CD8-positive, alpha-beta T cell (primary cell): ENCODE measurements at places on chromosomes 1 and 21. TPM values are rescaled to one million over a fixed set of nuclear protein-coding genes. Genes with fewer than 3 reads are reported as not detected.

Gene NPHS2
- total RNA-seq, result not detected

GRCh38 chr21:37682966-37683365, 233.3 kb downstream of the KCNJ6 start:
- no peak for DNase-seq

GRCh38 chr1:24540906-24541710, 14.8 kb upstream of the NCMAP start:
- DNase-seq, result peak; percentile 48

Gene ZNF593OS
- not detected for total RNA-seq

DNA sequence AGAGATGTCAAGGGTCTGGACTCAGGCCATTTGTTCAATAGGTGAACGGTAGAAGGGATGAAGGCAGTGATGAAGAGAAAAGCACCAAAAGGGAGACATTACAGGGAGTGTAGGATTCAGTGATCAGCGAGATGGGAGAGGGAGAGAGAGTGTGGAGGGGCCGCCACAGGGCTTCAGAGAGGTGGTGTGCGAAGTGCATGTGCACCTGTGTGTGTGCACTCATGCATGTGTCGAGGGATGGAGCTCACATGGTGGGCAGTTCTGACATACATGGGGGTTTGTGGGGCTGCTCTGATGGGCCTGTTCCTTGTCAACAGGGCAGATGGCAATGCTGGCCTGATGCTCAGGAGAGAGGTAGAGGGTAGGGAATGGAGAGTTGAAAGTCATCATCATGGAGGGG, 11.4 kb upstream of the KCNA2 start:
- DNase-seq, result no peak

- DNase-seq, result no peak
Measured at GRCh38 chr21:29578306-29578705, 279.6 kb downstream of the BACH1 start.

Gene PRSS38
- not detected for total RNA-seq

GRCh38 chr1:244782056-244782455, 53.4 kb upstream of the COX20 start:
- DNase-seq, result no peak

DNA sequence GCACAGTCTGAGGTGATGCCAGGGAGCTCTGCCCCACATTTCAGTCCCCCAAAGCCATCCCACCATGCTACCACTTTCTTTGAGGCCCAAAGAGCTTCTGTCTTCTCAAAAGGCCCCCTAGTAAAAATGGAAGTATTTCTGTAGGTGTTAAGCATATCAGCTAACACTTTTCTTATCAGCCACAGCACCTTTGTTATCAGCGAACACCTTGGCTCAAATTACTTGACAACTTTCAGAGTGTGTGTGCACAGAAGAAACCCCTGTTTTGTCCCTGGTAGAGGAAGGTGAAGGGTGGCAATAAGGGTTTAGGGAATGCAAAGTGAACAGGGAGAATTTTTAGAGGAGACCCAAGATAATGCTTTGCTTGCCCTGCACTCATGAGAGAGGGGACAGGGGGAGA, 54.8 kb upstream of the GJA8 start:
- DNase-seq, result no peak

GRCh38 chr1:52913014-52913413, 8.5 kb downstream of the ECHDC2 start:
- DNase-seq, result no peak

Gene EFHD2
- 87.9 TPM for total RNA-seq

Gene ADGRL4
- not detected for total RNA-seq

- DNase-seq, result no peak
Measured at GRCh38 chr1:195576641-195577040, 1031.6 kb downstream of the KCNT2 start.

DNA sequence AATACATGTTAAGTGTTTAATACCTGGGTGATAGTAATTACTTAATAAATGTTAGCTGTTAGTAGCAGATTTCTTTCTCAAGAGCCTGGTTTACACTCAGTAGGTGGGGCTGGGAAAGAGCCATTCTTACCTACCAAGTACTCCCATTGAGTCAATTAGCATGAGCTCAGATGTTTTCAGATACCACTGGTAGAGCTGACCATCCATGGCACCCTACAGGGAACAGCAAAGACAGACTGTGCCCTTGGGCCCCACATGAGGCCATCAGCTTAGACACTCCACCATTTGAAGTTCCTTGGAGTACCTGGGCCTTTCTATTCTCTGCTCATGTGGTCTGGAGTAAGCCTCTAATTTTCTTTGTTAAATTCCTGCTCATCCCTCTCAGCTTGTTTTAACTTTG, 179.3 kb downstream of the CACNA1E start:
- no peak for DNase-seq

DNA sequence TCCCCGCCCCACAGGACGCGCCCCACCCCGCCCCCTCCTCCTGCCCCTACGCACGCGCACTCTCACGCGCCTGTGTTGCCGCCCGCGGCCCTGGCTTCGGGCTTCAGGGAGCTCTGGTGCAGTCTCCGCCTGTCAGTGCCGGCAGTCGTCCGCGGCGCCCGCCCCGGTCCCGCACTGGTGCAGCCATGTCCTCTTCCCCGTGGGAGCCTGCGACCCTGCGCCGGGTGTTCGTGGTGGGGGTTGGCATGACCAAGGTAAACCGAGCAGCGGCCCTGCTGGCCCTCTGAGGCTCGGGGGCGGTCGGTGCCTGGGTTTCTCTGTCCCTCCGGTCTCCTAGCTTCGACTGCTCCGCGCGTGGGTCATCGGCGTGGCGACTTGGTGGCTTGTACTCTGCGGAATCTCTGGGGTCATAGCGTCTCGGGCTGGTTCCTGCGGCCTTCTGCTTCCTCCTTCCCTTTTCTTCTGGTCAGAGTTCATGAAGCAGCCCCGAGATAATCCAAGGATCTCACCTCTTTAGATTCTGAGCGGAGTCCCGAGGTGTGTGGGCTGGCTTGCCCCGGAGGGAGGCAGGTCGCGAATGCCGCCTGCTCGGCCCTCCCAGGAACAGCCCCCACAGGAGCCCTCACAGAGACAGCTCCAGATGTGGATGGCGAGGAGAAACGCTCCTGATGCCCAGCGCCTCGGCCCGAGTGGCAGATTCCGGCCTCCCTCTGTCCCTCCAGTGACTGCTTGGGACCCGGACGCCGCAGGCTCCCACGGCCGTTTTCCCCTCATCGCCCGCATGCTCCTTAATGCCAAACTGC, at the start of gene SCP2:
SCP2 (plus strand) TSS at position 65 of the 803 bp plus-strand sequence; CDS start at position 186, 121 bp downstream.
- DNase-seq, result peak; percentile 76

GRCh38 chr1:41416552-41417334, 55.5 kb downstream of the FOXO6 start:
- DNase-seq, result peak; percentile 77

Gene LRRC7
- 2.3 TPM for total RNA-seq

DNA sequence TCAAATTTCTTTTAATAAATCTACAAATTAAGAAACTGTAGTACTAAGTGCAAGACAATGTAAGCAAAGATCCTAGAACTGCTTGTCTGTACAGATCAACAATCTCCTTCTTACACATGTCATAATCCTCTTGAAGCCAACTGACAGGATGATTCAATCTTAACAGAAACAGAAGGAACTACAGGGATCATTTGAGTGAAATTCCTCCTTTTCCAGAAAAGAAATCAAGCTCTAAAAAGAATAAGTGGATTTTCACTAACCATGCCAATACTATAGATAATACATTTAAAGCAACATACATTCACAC, 53.2 kb downstream of the RAB3GAP2 start:
- no peak for DNase-seq

GRCh38 chr1:172630056-172630818, 28.7 kb upstream of the FASLG start:
- DNase-seq, result no peak

DNA sequence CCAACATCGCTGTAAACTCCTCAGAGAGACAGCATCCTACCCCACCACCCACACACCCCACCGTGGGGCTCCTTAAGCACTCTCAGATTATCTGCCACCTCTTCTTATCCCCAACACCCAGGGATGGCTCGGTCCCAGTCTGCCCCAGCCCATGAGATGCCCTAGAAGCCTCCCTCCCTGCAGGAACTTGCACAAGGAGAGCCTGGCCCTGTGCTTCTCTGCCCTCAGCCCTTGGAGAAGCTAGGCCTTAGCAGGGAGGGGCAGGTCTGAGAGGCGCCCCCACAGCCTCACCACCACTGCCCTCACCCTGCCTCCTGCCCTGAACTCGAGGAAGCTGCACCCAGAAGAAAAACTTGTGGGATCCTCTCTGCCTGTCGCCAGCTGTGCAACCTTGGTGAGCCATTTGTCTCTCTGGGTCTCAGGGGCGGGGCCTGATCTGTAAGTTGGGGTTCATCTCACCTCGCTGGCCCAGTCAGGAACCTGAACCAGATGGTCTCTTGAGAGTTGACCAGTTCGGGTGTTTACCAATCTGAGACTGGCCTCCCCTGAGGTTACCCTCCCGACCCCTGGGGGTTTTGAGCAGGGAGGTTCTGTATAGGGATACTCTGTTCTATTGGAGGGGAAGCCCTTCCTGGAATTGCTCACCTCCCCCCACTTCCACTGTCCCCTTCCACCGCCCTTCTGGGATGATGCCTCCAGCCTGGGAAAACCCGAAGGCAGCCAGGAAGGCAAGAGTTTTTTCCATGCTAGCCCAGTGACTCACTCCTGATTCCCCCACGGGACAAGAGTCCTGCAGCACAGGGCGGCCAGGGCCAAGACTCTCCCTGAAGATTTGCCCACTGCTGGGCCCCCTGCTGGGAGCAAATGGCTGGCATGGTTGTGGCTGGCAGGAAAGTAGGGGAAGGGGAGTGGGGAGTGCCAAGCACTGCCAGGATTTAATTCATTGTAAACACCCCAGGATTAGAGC, at the start of gene S100A3:
S100A3 (minus strand) TSS at position 537 of the 967 bp plus-strand sequence. CDS start 773 bp downstream, outside the sequence.
- DNase-seq, result no peak

Gene ESRRG
- not detected for total RNA-seq

Gene SPATA21
- total RNA-seq, result not detected

Gene C8A
- not detected for total RNA-seq

DNA sequence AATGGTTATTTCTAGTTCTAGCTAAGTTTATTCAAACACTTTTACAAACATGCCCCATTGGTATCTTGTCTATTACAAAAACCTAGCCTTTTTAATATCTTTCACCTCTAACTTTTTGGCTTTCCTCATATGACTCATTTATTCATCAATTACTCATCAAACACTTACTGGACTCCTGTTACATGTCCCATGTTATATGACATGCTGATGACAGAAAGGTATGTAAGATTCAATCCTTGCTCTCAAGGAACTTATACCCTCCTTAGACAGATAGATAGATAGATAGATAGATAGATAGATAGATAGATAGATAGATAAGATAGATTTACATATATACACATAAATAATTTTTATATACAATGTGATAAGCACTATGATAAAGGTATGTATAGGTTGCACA, 33.9 kb upstream of the INSL5 start:
- DNase-seq, result no peak

GRCh38 chr1:24297187-24297851, 21.8 kb upstream of the GRHL3 start:
- DNase-seq, result no peak

DNA sequence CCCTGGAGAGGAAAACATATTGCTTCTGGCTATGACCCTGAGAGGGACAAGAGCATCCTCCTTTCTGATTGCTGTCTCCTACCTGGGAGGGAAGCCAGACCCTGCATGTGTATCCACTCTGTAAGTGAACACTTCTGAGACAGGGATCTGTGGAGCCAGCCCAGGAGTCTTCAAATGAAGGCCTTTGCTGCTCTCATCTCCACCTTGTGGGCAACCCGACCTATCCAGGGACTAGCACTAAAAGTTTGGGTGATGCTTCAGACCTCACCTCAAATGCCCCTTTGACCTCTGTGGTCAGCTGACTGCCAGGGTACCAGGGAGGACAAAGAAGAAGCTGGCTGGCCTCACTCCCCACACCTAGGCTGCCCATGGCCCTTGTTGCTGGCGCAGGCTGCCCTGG, 64.7 kb downstream of the KCND3 start:
- DNase-seq, result no peak

Gene GBP7
- 0.17 TPM for total RNA-seq

DNA sequence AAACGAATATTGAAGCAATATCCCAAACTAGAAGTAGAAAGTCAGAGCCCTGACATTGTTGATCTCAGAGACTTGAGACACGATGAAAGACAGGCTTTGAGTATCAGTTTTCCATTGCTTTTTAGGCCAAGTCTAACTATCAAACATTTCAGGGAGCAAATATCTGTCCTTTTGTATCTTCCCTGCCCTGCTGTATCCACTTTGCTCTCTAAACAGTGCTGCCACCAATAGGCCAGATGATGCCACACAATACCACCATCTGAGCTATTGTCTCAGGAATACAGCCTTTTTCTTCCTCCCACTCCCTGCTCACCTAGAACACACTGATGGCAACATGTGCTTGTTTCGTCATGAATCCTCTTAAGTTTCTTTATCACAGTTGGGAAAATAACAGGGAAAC, 62.6 kb upstream of the SPAG17 start:
- DNase-seq, result no peak

DNA sequence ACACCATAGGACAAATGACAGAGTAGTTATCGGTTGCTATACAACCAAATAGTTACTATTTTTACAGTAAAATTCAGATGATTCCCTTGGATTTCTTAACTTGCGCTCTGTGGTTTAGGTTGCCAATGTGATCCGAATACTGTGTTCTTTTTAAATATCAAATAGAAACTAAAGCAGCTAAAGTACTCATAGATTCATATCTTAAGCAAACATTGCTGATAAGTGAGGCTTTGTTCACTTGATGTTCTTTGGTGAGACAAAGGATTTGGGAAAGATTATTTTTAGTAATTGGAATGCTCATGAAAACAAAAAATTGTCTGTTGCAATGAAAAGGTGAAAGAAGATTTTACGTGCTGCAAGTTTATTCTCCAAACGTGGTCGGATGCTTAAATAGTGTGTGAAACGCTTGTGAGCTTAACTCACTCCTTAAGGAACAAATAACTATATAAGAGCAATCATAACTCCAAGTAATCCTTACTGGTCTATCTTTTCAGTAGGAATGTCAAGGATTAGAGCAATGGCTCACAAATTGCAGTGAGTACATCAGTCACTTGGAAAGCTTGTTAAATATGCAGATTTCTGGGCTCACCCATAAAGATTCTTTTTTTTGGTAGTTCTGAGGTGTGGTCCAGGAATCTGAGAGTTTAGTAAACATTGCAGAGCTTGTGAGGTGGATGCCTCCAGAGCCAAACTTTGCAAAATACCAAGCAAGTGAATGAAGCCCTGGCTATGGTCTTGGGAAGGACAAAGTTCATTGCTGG, 31.8 kb upstream of the PDC start:
- no peak for DNase-seq

DNA sequence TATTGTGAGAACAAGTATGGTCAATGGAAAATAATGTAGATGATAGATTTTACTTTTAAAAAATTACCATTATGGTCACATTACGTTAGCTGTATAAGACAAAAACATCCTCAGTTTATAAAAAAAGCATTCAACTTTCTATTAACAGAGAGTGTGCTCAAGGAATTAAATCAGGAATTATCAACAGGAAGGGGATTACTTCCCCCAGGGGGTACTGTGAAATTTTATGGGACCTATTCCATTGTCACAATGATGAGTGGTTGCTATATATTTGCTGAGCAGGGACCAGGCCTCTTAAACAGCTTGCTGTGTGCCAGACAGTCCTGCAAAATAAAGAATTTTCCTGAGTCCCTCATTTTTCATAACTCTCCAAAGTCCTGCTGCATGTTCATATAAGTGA, 21.2 kb downstream of the JAM2 start:
- DNase-seq, result no peak
